HCT116 (cell line): ENCODE measurements at places on chromosomes 16 and 17.

DNA sequence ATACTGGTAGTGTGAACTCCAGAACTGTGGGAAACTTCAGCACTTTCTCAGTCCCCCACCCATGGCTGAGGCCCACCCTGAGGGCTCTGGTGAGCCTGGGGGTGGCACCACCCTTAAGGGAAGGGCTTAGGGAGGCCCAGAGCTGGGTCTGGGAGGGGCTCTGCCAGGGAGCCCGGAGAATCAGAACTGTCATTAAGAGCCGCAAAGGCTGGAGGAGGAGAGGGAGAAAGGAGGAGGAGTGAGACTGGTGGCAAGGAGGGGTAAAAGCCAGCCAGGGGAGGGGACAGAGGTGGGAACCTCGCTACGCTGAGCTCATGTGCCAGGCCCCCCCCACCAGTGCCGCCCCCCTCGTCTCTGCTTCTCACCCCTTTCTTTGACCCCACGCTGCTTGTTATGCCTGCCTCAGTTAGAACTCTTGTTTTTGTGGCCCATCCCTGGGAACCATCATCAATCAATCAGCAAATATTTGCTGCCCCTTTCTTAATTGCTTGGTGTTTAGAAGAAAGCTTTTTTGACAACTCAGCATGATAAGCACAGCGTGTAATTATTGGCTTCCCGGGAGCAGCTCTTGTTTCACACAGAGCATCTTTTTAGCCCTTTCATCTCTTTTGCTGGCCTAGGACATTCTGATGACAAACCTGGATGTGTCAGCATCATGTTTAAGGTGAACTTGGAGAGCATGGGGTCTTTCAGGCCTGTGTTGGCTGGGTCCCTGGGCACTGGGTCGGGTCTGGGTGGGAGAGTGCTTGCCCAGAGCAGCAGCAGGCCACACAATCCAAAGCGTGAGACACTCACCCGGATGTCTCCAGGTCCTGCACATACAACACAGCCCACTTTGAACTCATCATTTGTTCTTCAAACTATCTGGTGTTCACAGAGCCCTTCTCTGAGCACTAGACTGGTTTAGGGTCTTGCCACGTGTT, 77.7 kb downstream of the NETO2 start:
- DNase-seq, result no peak

GRCh38 chr17:40122136-40122998, 596 bp downstream of the MSL1 start:
- DNase-seq, result no peak

GRCh38 chr17:7262935-7263800, 890 bp upstream of the CLDN7 start:
- peak; percentile 79 for DNase-seq

GRCh38 chr16:45454-45853, 8.0 kb downstream of the POLR3K start:
- no peak for DNase-seq

GRCh38 chr17:13096291-13096690, 78.5 kb upstream of the ELAC2 start:
- DNase-seq, result no peak

DNA sequence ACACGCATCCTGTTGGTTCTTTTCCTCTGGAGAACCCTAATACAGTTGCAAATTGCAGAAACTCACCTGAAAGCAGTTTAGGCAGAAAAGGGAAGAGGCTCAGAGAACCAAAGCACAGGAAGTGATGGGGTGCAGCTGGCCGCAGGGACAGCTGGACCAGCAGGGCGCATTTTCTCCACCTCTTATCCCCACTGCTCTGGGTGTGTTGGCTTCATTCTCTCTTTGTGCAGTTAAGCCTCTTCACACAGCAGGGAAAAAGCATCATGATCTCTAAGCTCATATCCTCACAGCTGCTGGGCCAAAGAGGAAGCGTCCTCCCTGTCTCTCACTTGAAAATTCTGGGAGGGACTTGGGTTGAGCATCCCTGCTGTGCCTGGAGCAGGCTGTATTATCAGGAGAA, 20.0 kb upstream of the LRRC75A start:
- DNase-seq, result no peak

GRCh38 chr17:78383725-78384471, 5.4 kb downstream of the PGS1 start:
- no peak for DNase-seq

- DNase-seq, result no peak
Observed at GRCh38 chr17:75153780-75154194, 525 bp downstream of the JPT1 start.

- no peak for DNase-seq
Observed at GRCh38 chr16:57677622-57678369, 9.7 kb downstream of the ADGRG3 start.

DNA sequence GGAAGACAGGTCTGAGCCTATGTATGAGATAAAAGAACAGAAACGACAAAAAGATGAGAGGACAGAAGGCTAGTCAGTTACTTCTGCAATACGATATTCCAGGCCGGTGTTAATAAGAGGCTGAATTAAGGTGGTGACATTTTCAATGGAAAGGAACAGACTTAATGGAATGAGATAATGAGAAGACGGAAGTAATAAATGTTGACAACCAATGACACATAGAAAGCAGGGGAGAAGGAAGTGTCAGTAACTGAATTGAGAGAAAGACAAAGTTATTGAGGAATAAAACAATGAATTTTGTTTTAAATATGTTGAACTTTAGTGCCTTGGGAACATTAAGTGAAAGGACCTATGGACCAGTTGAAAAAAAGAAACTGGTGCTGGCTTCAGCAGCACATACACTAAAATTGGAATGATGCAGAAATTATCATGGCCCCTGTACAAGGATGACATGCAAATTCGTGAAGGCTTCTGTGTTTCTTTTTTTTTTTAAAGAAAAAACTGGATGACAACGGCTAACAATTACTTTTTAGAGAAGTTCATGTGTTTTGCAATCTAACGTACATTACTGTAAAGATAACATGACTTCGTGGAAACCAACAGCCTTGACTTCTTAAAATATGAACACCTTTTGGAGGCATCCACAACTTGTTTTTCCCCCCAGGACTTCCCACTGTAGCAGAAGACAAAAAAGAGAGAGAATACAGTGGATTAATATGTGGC, 18.5 kb upstream of the CPD start:
- DNase-seq, result no peak

- no peak for DNase-seq
Observed at GRCh38 chr17:78951967-78952551, 26.9 kb upstream of the TIMP2 start.

DNA sequence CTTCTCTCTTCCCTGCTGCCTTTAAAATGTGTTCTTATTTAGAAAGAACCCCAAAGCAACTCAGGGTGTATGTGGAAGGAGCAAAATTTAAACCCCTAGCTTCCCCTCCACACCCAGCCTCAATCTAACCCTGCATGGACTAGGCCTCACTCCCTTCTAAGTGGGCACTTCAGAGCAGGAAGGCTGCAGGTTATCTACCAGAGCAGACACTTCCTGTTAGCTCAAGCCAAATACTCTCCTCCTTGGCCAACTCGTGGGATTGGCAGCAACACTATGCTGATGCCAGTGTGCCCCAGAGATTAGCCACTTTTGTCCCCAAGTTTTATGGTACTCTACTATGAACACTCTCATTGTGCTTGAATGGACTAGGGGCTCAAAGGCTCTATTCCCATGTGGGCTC, 35.6 kb downstream of the CCDC42 start:
- DNase-seq, result no peak

DNA sequence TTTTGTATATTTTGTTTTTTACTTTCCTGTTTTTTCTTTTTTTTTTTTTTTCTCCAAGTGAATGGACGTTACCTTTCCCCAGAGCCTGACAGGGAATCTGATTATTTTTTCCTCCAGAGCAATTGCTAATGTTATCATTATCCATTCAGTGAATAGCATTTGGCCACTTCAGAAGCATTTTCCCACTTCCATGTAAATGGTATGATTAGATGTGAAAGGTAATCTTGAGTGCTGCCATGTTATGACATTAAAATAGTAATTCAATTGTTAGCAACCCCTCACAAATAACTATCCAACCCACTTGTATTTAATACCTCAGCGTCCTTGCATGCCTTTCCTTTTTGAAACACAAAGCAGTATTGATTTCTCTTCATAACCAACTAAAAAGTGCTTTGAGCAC, 1243.8 kb downstream of the CDH8 start:
- no peak for DNase-seq

DNA sequence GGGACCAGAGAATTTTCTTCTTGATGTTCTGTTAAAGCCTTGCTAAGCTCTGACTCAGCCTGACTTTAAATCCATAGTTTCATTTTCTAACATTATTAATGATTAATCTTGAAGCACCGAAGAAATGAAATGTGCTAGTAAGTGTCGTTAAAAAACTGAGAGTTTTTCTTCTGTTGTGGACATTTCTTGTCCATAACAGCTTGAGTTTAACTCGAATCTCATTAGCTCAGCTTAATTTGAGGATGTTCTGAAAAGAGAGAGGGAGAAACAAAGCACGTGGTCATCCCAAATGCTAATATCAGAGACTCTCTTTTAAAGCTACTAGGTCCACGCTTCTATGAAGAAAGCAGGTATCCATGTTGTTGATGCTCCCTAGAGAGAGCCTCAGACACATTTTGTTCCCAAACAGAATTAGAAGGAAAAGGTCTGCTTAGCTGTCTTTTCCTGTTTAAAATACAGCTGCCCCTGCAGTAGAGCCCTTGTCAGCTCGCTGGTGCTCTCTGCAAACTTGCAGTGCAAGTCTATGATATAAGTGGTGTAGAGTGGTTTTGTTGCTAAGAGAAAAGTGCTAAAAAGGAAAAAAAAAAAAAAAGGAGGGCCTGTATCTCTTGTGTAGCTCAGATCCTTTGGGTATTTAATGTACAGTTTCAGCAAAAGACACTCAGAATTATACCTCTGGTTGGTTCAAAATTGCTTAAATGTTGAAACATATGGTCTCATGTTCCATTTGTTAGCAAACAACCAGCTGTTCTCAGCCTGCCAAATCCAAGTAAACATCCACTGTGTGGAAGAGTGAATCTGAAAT, 191.1 kb upstream of the TBX2 start:
- DNase-seq, result no peak

GRCh38 chr17:72187556-72187955, 66.7 kb downstream of the SOX9 start:
- DNase-seq, result no peak

DNA sequence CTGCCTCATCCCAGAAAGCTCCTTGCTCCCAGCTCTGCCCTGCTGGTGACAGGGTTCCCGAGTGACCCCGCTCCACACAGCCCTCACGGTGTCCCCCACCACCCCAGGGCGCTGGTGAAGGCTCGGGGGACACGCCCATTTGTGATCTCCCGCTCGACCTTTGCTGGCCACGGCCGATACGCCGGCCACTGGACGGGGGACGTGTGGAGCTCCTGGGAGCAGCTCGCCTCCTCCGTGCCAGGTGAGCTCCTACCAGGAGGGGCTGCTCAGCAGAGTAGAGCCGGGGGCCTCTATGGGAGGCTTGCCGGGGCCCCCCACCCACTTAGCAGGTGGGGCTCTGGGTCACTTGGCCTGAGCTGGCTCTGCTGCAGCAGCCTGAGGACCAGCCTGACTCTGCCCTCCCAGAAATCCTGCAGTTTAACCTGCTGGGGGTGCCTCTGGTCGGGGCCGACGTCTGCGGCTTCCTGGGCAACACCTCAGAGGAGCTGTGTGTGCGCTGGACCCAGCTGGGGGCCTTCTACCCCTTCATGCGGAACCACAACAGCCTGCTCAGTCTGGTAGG, 11.2 kb downstream of the GAA start:
- DNase-seq, result no peak

DNA sequence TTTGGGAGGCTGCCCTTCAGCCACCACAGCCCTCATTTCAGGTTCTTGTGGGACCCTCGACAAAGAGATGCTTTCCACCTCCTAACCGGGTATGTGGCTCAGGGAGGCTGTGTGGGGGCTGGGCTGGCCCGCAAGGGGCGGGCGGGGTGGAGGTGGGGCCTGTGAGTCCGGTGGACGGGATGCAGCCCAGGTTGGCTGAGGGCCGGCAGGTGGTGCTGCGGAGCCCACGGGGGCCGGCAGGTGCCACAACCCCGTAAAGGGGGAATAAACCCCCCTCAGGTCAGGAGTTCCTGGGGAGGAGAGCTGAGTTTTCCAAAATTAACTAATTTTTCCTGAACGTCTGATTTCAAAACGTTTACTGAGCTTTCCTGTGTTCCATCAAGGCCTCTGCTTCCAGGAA, 4.9 kb upstream of the CIAO3 start:
- no peak for DNase-seq

DNA sequence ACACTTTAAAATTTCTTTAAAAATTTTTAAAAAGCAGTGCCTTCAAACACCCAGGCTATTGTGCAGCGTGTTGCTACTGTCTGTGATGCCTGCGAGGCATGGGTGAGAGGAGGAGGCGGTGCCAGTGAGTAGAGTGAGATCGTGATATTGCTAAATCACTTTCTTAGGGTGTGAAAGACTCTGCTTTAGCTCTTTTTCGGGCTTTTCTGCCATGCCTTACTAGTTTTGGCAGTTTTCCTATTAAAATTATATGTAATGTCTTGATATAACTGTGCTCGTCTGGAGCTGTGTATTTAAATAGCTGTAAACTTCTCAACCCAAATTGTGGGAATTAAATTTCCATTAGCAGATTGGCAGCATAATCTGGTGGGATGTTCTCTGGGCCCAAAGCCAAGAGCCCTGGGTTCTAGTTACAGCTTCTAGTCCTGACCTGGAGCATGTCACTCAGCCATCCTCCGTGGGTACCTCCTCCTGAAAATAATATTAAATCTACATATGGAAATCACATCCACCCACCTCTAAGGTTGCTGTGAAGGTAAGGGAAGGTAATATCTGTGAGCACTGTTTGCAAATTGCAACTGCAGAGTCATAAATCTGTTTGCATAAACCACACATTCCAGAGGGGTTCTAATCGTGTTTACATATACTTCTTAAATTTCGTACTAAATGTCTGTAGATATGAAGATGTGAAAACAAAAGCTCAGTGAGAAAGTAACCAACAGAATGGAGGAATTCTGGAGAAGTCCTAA, 264.3 kb upstream of the CACNG5 start:
- no peak for DNase-seq

DNA sequence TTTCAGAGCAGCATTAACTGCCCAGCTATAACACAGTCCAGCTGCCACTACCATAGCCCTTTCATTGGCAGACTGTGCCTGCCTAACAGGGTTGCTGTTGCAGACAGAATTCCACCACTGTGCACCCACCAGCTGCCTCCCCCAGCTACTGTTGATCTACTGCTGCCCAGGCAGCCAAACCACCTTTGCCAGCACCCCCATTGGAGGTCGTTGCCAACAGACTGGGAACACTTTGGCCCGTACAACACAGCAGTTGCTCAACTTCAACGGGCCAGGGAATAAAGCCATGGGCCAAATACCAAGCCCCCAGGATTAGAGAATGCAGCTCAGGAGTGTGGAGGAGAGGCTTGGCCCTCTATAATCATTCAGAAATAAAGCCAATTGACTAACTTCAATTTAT, 473.6 kb downstream of the CDH11 start:
- no peak for DNase-seq

DNA sequence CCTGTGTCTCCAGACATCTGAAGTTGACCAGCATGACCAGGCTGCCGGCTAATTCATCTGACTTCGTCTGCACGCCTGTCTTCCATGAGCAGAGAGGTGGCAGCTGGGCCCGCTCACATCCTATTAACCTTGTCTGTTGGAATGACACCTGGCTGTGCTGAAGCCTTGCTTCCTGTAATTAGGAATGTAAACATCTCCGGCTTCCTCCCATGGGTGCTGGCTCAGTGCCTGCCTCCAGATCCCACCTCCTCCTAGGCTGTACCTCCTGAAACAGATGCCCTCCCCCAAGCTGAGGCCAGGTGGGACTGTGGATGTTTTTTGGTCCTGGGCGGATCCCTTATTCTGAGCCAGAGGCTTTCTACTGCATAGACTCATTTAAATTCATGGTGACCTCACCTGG, 296.3 kb downstream of the HS3ST4 start:
- DNase-seq, result no peak

GRCh38 chr17:72445055-72445991, 324.5 kb downstream of the SOX9 start:
- no peak for DNase-seq

- no peak for DNase-seq
Observed at GRCh38 chr16:28975158-28975599, 601 bp downstream of the SPNS1 start.
